ENCODE measurements at places on chromosomes 6 and 20.
A peak's percentile ranks its signal among the peaks of the same experiment; 100 is the strongest.

DNA sequence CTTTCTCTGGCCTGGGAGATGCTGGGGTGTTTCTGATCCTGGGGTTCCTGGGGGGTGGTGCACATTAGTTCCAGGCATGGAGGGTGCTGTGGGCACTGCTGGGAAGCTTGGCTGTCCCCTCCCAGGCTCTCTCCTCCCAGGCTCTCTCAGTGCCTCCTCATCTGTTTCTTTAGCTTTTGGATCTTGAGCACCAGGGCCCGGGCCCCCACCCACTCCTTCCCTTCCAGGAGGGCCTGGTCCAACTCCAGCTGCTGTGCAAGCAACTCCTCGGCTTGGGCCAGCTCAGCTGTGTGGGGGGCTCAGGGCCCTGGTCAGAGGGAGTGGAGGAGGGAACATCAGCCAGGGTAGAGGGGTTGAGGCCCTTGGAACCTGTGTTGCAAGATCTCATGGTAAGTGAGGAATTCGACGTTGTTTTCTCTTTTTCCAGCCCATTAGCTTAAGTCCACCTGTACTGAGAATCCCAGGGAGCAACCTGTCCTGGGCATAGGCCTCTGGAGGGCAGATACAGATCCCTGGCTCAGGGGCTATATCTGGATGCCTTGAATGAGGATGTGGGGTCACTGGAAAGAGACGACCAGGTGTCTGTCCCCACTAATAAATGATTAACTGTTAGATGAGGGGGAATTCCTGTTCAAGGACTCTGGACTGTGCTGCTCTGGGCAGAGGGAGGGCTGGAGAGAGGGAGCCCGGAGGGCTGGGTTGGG, 34.5 kb upstream of the HLA-A start:
- no peak for DNase-seq

GRCh38 chr6:148700741-148701311, 46.0 kb upstream of the UST start:
- no peak for DNase-seq

GRCh38 chr20:33859157-33859695, 48.1 kb downstream of the CHMP4B start:
- no peak for DNase-seq

- no peak for DNase-seq
Observed at GRCh38 chr6:5172897-5173474, 87.8 kb downstream of the LYRM4 start.

GRCh38 chr20:43717616-43717995, 9.2 kb downstream of the GTSF1L start:
- DNase-seq, result peak; percentile 8

DNA sequence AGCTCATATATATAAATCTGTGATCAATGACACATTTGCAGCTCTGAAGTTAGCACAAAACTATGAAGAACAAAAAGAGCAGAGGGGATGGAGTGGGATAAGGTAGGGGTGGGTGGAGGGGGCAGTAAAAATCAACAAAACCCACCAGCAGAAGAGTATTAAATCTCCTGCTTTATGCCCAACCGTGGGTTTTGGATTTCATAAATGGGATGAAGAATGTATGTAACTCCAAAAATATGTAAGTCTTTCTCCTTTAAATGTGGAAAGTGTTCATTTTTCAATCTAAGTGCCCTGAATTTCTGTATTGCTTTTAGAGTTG, 480.3 kb upstream of the MARCKS start:
- DNase-seq, result no peak

- DNase-seq, result no peak
Observed at GRCh38 chr6:42300185-42300584, 82.5 kb upstream of the MRPS10 start.

DNA sequence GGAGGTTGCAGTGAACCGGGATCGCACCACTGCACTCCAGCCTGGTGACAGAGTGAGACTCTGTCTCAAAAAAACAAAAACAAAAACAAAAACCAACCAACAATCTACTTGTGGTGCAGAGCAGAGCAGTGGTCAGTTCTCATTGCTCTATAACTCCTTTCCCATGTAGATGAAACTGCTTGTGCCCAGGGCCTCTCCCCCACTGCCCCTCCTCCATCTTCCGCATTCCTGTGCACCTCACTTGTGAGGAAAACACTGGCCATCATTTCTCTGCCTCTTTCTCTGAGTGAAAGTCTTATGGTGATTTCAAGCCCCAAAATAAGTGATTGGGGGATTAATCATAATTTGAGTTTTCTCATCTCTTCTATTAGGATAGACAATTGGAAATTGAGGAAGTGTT, 63.9 kb upstream of the GLP1R start:
- no peak for DNase-seq

DNA sequence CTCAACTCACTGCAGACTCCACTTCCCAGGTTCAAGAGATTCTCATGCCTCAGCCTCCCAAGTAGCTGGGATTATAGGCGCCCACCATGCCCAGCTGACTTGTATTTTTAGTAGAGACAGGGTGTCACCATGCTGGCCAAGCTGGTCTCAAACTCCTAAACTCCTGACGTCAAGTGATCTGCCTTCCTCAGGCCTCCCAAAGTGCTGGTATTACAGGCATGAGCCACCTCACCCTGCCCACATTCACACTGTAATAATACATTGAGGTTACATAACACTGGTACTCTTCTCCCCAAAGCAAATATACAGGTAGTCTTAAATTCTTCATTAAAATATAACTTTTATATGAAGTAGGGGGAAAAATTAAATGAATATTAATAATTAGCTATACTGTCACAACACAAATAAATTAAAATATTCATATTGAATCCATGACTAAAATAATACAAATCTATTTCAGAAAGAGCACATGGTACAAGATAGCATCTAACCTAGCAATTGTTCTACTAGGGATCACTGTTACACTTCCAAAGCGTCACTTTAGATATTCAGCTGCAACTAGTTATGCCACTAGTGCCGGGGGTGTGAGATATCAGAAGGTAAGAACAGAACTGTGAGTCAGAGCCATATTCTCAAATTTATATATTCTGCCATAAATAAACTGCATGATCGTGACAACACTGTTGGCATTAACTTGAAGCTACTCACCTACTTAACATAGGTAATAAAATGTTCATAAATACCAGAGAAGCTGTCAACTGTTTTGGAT, 169.1 kb upstream of the SHLD1 start:
- no peak for DNase-seq

DNA sequence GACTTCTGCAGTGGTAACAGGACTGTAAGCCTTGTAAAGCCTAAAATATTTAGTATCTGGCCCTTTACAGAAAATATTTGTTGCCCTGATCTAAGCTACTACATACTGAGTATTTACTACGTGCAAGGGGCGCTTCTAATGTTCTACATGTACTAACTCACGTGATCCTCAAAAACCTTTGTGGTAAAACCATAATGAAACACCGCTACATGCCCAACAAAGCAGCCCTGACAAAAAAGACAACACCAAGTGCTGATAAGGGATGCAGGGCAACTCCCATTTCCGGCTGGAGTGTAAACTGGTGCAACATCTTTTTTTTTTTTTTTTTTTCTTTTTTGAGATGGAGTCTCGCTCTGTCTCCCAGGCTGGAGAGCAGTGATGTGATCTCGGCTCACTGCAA, 85.0 kb downstream of the SULF2 start:
- DNase-seq, result no peak

DNA sequence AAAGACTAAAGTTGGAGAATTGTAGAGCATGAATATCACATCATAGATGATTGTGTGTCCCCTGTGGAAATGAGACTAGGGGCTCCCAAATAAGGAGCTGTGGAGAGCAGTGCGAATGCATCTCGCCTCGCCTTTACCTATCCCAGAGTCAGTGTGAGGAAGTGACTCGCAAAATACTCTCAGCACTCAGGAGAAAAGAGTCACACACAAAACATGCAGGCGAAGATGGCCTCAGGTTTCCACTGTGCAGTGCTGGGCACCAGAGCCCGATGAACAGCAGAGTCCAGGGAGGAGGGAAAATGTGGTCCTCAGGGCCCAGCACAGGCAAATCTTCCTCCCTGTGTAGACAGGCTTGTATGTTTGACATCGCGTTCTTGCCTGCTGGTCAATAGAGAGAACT, 126.5 kb upstream of the AFDN start:
- no peak for DNase-seq

- DNase-seq, result no peak
Observed at GRCh38 chr6:152979116-152979515, 3.7 kb downstream of the FBXO5 start.

DNA sequence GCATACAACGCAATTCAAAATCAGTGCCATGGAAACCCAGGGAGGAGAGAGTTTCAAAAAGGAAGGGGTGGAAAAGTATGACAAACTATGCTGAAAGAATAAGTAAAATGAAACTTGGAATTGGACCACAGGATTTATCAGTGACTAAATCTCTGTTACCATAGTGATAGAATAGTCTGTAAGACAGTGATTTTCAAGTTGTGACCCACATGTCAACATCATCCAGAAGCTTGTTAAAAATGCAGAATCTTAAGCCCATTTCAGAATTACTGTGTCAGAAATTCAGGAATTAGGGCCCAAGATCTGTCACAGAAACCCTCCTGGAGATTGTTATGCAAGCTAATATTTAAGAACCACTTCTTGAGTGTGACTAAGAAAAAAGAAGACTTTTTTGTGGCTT, 417.7 kb upstream of the JAG1 start:
- no peak for DNase-seq

DNA sequence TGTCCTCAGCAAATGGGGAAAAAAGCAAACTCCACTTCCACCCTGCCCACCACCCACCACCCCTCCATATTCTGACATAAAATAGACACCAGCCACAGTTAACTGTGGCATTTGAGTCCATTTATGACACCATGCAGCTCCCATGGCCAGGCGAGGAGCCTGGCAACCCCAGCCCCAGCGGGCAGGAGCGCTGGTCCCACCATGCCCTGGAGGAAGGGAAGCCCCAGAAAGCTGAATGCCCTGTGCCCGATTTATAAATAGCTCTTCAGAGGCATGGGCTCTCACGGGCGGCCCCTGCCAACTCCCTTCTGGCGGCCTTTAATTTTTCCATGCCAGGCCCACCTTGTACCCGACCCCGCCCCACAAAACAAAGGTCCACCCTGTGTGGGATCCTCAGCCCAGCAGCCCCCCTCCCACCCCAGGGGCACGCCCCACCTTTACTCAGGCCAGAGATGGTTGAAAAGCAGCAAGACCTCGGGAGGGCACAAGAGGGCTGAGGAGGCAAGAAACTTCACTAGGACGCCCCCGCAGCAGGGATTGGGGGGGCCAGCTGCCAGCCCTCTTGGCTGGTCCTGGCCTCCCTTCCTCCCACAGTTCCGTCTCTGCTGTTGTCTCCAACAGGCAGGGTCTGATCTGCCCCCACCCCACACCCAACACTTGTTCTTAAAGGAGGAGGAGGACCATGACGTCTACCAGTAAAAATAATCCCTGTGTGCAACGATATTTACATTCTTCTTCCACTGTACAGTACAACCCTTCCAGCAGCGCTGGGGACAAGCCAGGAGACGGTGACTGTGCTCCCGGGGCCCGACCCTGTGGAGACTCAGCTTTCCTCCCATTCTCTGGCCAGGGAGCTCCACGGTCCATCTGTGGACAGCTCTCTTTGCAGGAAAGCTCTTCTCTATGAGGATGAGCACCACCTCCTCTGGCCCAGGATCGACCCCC, 115.6 kb upstream of the CDYL start:
- DNase-seq, result peak; percentile 44

- DNase-seq, result no peak
Observed at GRCh38 chr6:168047841-168048723, 30.9 kb downstream of the FRMD1 start.

- DNase-seq, result no peak
Observed at GRCh38 chr20:23269954-23270353, 80.6 kb upstream of the NXT1 start.

GRCh38 chr20:2285193-2285592, 10.6 kb upstream of the TGM3 start:
- no peak for DNase-seq

- DNase-seq, result no peak
Observed at GRCh38 chr6:28322661-28323060, 13.3 kb downstream of the ZSCAN31 start.

- DNase-seq, result no peak
Observed at GRCh38 chr6:4883298-4883697, 107.1 kb downstream of the CDYL start.

GRCh38 chr6:92132457-92132856, 1286.9 kb downstream of the EPHA7 start:
- DNase-seq, result no peak

DNA sequence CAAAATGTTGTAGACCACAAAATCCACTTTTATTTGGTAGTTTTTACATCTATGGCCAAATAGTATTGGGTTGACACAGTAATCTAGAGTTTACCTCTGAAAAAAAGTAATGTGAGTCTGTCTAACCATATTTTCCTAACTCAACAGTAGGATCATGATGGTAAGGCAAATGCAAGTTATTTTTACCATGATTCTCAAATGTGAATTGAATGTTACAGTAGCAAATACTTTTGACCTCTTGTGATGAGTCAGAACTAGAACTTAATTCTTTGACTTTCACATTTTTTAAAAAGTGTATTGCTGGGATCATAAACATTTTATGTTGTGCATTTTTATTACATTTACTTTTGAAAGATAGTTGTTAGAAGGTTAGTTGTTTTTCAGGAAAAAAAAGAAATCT, 22.0 kb downstream of the RNF146 start:
- DNase-seq, result no peak

DNA sequence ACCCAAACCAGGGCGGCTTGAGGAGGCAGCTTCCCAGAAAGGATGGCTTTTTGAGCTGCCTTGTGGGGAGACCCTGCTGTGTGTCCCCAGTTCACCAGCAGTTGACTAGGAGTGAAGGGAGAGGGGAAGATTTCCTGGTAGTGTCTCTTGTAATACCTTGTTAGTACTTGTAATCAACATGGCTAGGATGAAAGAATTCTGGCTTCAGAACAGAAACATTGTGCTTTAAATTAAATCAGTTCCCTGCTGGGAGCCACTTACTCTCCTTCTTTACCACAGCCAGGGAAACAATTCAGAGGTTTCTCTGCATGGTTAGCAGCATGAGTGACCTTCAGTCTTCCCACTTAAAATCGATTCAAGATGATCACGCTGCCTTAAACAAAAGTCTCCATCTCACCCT, 525.4 kb upstream of the ID4 start:
- no peak for DNase-seq

GRCh38 chr6:5126214-5126613, 41.1 kb downstream of the PPP1R3G start:
- DNase-seq, result no peak

DNA sequence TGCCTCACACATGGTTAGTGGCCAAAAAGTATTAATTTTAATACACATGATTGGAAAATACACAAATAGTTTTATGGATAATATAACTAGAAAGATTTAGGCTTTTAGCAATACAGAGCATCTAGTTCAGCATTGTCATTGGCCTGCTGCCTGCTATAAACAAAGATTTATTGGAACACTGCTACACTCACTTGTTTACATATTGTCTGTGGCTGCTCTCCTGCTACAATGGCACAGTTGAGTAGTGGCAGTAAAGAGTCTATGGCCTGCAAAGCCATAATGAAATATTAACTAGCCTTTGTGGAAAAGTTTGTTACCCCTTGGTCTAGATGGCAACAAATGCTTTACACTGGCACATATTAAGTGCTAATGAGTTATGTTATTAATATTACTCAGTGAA, 37.8 kb downstream of the ZNF451 start:
- no peak for DNase-seq

- no peak for DNase-seq
Observed at GRCh38 chr20:63778857-63779256, 39.3 kb downstream of the SLC2A4RG start.
